ENCODE measurements at places on chromosomes 6 and 20. TPM values are rescaled to one million over a fixed set of nuclear protein-coding genes. Genes with fewer than 3 reads are reported as not detected.

The PTK7 gene
- total RNA-seq: 8.3 TPM

The TRIM10 gene
- total RNA-seq: 7.8 TPM

DNA sequence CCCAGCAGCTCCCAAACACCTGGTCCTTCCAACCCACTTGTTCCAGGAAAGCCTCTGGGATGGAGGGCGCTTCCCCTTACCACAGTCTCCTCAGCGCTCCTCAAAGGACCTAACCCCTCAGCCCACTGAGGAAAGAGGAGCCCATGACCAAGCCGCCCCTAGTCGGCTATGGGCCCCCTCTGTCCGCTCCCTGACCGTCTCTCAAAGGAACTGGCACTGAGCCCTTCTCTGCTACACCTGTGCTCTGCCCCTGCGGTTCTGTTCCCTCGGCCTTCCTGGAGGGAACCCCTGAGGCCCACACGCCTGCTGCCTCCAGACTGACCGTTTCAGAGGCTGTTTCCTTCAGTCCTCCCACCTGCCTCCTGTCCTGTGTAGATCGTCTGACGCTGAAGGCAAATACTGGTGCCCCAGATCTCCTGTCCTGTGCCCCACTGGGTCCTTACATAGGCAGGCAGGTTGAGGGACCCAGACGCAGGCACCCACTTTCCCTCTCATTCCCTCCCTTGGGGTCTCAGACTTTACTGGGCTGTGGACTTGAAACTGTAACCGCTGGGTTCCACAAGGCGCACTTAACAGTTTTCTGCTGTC lies 1.9 kb upstream of the SLC4A11 start:
- no peak for DNase-seq

DNA sequence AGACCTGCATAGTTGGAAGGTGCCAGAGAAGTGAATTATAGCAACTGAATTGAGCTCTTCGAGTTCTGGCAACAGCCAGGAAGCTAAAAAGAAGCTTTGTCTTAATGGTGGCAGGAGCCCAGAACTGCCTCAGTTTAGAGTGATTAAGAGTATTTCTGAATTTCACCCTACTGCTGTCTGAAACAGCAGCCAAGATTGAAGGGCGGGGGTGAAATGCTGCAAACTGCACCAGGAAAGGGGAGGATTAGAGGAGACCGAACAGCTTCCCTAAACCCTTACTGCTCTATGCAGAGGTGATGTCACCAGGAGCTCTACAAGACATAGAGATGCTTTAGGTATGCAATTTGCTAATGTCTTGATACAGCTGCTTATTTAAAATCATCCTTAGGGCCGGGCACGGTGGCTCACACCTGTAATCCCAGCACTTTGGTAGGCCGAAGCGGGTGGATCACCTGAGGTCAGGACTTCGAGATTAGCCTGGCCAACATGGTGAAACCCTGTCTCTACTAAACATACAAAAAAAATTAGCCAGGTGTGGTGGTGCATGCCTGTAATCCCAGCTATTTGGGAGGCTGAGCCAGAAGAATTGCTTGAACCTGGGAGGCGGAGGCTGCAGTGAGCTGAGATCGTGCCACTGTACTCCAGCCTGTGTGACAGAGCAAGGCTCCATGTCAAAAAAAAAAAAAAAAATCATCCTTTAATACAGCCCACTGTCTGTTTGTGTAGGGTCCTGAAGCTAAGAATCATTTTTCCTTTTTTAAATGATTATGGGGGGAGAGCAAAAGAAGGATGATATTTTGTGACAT lies 91.7 kb upstream of the IYD start:
- DNase-seq: no peak

The CPXM1 gene
- 7.1 TPM for total RNA-seq

- no peak for DNase-seq
Observed at GRCh38 chr20:6599876-6600735, 167.4 kb upstream of the BMP2 start.

DNA sequence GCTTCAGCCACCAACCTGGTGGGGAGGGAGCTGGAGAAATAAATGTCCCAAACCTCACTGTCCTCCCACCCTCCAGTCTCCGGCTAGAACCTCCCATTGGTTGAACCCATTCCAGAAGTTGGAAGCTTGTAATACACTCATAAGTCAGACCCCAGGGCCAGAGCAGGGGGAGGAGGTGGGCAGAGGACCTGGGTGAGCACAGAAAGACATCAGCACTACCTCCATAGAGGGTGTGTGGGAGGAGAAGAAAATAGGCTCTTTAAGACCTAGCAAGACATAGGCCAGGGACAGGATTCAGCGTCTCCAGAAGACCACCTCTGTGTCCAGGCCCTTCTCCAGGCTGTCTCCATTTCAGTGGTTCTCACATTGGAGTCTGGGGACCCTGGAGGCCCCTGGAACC lies 73.3 kb upstream of the TOP1 start:
- DNase-seq: no peak

The CTCFL gene
- not detected for total RNA-seq

The WFDC2 gene
- 183 TPM for total RNA-seq

DNA sequence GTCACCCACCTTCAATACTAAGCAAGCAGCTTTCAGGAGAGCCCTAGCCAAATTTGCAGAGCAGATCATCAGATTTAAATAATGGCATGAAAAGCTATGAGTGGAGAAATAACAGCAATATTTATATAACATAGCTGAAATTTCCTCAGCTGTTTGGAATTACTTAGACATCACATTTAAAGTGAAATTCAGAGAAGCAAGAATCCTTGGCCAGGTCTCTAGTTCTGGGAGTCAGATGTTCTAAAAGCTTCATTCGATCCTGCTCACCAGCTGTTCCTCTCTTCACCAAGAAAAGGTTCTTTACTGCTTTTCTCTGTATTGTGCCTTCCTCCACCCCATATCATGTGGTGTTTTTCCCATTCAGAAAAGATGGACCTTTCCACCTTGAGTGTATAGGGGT lies 152.3 kb upstream of the JAG1 start:
- DNase-seq: no peak

DNA sequence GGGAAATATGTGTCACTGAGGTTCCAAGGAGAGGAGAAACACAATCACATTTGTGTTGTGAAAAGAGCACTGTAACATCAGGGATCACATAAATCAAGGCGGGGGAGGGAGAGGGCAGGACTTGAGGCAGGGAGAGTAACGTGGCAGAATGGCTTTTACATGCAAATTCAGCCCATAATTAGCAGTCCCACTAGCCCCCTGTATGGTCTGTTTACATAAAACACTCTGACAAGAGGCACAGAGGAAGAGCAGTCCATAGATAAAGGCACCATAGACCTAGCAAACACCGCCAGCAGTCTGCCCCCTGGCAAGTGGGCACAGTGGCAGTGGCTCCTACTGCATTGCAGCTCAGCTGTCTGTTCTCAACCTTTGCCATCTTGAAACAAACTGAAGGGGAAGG lies 82.7 kb downstream of the LYRM2 start:
- DNase-seq: no peak

The SAMD5 gene
- 10.3 TPM for total RNA-seq

The ANKRD66 gene
- not detected for total RNA-seq

The GNMT gene
- total RNA-seq: 0.76 TPM

DNA sequence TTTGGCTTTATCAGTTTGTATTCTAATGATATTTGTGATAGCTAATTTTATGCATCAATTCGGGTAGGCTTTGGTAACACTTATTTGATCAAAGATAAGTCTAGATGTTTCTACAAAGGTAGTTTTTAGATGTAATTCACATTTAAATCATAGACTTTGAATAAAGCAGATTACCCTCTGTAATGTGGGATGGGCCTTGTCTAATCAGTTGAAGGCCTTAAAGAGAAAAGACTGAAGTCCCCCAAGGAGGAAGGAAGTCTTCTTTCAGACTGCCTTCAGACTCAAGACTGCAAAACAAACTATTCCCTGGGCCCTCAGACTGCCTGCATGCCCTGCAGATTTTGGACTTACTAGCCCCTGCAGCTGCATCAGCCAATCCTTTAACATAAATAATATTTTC lies 178.5 kb downstream of the TRDN start:
- no peak for DNase-seq

- no peak for DNase-seq
Observed at GRCh38 chr6:29696147-29697125, 15.5 kb upstream of the ZFP57 start.

Data from mucosa of descending colon (tissue), 3 donors.